Activated naive CD8-positive, alpha-beta T cell treated with anti-CD3 and anti-CD28 coated beads, Interleukin-2, amount 10 ng/mL, durations not matched to agents 7 days and 5 days (primary cell): ENCODE measurements at places on chromosomes 6 and 20. TPM values are rescaled to one million over a fixed set of nuclear protein-coding genes. Genes with fewer than 3 reads are reported as not detected.

DNA sequence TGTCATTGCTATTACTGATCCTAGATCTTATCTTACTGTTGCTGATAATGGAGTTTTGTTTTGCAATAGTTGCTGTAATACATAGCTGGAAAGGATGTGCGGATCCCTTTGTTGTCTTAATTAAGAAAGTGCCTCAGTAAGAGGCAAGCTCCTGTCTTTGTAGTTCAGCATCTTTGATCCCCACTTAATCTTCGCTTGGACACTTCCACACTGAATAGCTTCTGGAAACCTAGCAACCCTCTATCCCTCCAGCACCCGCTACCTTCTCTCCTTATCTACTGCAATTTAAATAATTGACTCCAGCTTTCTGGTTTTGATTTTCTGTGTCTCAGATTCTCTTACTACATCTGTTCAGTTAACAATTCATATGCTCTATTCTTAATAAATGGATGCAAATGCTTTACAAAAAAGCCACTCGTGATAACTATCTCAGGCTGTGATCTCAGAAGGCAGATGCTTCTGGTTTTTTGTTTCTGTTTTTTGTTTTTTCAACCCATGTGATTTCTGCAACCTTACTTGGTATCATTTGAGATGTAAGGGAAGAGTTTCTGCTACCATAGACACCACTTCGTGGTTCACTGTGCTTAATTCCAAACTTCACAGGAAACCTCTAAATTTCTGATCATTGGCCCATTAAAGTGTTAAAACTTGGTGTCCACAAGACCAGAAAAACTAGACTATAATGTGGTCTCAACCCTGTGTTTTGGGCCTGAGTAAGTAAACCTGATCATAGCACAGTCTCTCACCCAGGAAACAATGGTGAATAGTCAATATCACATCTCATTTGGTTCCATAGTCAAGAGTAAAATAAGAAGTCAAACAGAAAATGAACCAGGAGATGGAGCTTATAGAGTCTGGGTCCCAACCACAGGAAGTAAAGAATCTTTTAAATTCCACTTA, 352.1 kb upstream of the SOX4 start:
- peaks cover 2% of the 10 kb centered on the region for H3K36me3 ChIP-seq
- H3K27ac ChIP-seq = no peak overlapping the region
- H3K4me1 ChIP-seq = no peaks in the 10 kb centered on the region
- DNase-seq = no peak
- H3K4me3 ChIP-seq = no peak overlapping the region
- no peaks in the 10 kb centered on the region for H3K27me3 ChIP-seq

- H3K27me3 ChIP-seq = no peaks in the 10 kb centered on the region
- no peak for DNase-seq
- peak overlapping the region; percentile 21 for H3K4me3 ChIP-seq
- peaks cover 32% of the 10 kb centered on the region for H3K36me3 ChIP-seq
- peak overlapping the region; percentile 41 for H3K27ac ChIP-seq
Measured at GRCh38 chr6:20416567-20417345, 15.1 kb downstream of the E2F3 start.

Gene ATP6V1G2
- 5.5 TPM for total RNA-seq

DNA sequence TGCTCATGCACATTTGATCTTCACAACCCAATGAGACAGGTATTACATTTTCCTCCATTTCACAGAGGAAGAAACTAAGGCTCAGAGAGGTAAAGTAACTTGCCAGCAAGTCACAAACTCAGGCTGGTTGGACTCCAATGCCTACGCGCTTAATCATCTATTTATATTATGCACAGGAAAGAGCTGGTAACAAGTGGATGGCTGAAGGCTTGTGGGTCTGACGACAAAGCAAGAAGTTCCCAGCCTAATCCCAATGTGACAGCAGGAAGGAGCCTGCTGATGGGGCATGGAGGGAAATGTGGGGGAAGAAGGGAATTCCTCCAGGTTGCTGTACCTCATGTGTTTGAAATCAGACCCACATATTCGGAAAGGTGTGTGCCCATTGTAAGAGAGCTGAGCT, 3.9 kb downstream of the CDH22 start:
- no peaks in the 10 kb centered on the region for H3K36me3 ChIP-seq
- no peak overlapping the region for H3K4me3 ChIP-seq
- no peak overlapping the region for H3K27ac ChIP-seq
- no peak for DNase-seq

DNA sequence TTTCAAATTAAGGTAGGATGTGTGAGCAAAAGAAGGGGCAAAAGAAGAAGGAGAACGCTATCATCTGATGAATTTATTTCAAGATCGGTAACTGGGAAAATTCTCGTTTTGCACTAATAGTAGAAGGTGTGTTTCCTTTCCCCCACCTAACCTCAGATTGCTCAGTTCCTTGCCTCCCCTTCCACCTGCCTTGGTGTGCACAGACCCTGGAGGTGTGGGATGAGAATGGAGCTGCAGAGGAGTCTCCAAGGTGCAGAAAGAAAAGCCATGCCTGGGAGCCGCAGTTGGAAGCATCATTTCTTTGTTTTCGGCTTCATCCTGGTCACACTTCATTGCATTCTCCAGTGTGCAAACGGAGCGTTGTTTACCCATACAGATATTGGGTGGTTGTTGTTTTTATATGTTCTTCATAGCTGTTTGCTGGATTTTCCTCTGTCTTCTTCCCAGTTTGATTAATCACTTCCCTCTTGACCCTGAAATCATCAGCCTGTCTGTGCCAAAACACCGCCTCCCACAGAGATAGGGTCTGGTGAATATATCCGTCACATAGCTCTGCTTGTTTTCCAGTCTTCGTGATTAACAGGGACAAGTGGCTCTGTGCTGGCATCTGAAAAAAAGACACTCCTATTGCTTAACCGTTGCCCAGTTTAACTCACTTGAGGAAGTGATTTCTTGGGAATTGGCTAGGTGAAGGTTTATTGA, 40.2 kb upstream of the NEDD9 start:
- H3K4me3 ChIP-seq = no peak overlapping the region
- H3K36me3 ChIP-seq = peaks cover 40% of the 10 kb centered on the region
- DNase-seq = no peak
- no peak overlapping the region for H3K27ac ChIP-seq

DNA sequence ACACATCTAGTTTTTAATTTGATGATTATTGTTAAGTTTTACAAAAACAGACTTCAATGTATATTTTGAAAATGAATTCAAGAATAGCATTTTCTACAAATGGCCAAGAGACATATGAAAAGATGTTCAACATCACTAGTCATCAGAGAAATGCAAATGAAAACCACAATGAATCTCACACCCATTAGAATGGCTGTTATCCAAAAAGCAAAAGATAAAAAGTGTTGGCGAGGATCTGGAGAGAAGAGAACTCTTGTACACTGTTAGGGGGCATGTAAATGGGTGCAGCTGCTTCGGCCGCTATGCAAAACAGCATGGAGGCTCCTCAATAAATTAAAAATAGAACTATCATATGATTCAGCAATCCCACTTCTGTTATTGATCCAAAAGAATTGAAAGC, 185.8 kb upstream of the CCN2 start:
- peaks cover 7% of the 10 kb centered on the region for H3K27me3 ChIP-seq
- no peaks in the 10 kb centered on the region for H3K4me1 ChIP-seq
- no peaks in the 10 kb centered on the region for H3K36me3 ChIP-seq
- no peak for DNase-seq
- no peak overlapping the region for H3K4me3 ChIP-seq

- H3K27me3 ChIP-seq = no peaks in the 10 kb centered on the region
- peaks cover 10% of the 10 kb centered on the region for H3K36me3 ChIP-seq
- DNase-seq = no peak
- H3K27ac ChIP-seq = peak overlapping the region; percentile 81
- peak overlapping the region; percentile 64 for H3K4me3 ChIP-seq
Measured at GRCh38 chr6:53301801-53302537, 46.8 kb downstream of the ELOVL5 start.

DNA sequence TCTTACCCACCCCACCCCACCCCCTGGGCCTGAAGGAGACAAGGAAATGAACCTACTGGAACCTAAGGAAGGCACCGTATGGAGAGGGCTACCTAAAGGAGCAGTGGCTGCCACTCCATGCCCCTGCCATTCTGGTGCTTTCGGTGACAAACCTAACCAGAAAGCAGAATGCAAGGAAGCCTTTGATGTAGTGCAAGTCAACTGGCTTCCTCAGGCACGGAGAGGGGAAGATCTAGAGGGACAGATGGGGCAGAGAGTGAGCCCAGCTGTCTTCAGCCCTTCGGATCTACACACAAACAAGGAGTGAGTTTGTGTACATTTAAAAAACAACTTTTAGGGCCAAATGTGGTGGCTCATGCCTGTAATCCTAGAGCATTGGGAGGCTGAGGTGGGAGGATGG, 39.5 kb downstream of the PPP1R16B start:
- peak overlapping the region; percentile 71 for H3K4me3 ChIP-seq
- no peaks in the 10 kb centered on the region for H3K27me3 ChIP-seq
- peaks cover 57% of the 10 kb centered on the region for H3K4me1 ChIP-seq
- peak overlapping the region; percentile 80 for H3K27ac ChIP-seq
- no peak for DNase-seq

Gene GNMT
- 1.0 TPM for total RNA-seq

GRCh38 chr6:32317541-32317940, 54.2 kb downstream of the TSBP1 start:
- no peaks in the 10 kb centered on the region for H3K4me1 ChIP-seq
- no peak for DNase-seq
- H3K36me3 ChIP-seq = no peaks in the 10 kb centered on the region
- no peak overlapping the region for H3K27ac ChIP-seq
- H3K4me3 ChIP-seq = no peak overlapping the region

DNA sequence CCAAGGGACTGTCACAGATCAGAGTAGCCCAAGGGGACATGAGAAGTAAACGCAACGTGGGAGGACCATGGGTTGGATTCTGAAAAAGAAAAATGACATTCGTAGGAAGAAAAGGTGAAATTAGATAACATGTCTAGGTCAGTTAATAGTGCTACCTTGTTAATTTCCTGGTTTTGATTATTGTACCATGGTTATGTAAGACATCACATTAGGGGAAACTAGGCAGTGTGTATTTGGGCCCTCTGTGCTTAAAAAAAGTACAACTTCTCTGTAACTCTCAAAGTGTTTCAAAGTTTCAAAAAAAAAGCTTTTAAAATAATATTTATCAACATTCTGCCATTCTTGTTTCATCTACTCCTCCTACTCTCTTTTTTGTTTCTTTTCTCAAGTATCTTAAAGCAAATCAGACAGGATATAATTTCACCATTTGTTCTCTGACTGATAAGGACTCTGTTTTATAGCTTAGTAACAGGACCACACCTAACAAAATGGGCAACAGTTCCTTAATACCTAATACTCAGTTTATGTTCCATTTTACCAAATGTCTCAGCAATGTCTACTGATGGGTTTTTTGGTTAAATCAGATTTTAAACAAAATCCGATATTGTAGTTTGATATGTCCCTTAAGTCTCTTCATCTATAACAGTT, 97.1 kb upstream of the PLCB4 start:
- no peaks in the 10 kb centered on the region for H3K4me1 ChIP-seq
- no peak overlapping the region for H3K4me3 ChIP-seq
- no peaks in the 10 kb centered on the region for H3K36me3 ChIP-seq
- H3K27me3 ChIP-seq = no peaks in the 10 kb centered on the region
- no peak overlapping the region for H3K27ac ChIP-seq
- DNase-seq = no peak

Gene SLC2A10
- not detected for total RNA-seq

DNA sequence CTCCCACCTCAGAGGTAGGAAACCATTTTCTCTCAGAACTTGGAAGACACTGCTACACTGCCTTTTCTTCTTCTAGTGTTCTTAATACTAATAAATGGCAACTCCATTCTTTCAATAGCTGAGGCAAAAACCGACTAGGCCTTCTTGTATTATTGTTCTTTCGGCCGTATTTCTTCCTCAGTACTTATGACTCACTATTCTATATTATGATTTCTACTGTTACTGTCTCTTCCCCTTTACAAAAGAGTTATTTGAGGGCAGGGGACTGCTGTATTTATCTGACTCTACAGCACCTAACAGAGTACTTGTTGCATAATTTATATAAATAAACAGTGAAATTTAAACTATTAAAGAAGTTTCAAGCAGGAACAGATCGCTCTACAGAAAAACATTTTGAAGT, 3.1 kb downstream of the DNAAF9 start:
- H3K27ac ChIP-seq = no peak overlapping the region
- peaks cover 19% of the 10 kb centered on the region for H3K4me1 ChIP-seq
- DNase-seq = no peak
- peaks cover 5% of the 10 kb centered on the region for H3K27me3 ChIP-seq
- H3K4me3 ChIP-seq = no peak overlapping the region
- H3K36me3 ChIP-seq = no peaks in the 10 kb centered on the region

GRCh38 chr6:82144852-82145340, 102.6 kb downstream of the IBTK start:
- no peaks in the 10 kb centered on the region for H3K4me1 ChIP-seq
- H3K27me3 ChIP-seq = no peaks in the 10 kb centered on the region
- no peak for DNase-seq
- H3K36me3 ChIP-seq = no peaks in the 10 kb centered on the region
- no peak overlapping the region for H3K27ac ChIP-seq
- H3K4me3 ChIP-seq = no peak overlapping the region

GRCh38 chr20:43894491-43894890, 20.2 kb upstream of the TOX2 start:
- H3K27me3 ChIP-seq = peaks cover 29% of the 10 kb centered on the region
- H3K4me3 ChIP-seq = no peak overlapping the region
- peaks cover under 1% of the 10 kb centered on the region for H3K36me3 ChIP-seq
- H3K27ac ChIP-seq = no peak overlapping the region
- no peak for DNase-seq
- no peaks in the 10 kb centered on the region for H3K4me1 ChIP-seq

- H3K27me3 ChIP-seq = peaks cover 5% of the 10 kb centered on the region
- H3K4me1 ChIP-seq = no peaks in the 10 kb centered on the region
- no peak overlapping the region for H3K4me3 ChIP-seq
- no peak overlapping the region for H3K27ac ChIP-seq
- no peak for DNase-seq
Measured at GRCh38 chr20:2313316-2313715, 17.5 kb downstream of the TGM3 start.

DNA sequence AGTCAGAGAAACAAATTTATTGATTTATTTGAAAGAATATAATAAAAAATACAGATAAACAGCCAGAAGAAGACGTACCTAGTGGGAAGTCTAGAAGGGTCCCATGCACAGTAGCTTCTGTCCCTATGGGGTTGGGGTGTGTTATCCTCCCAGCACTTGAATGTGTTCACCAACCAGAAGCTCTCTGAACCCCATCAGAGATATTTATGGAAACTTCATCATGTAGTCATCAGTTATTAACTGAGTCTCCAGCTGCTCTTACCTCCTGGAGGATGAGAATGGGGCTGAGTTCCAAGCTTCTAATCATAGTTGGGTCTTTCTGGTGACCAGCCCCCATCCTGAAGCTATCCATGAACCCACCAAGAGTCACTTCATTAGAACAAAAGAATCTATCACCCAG, 15.4 kb upstream of the USP45 start:
- peaks cover 16% of the 10 kb centered on the region for H3K36me3 ChIP-seq
- no peaks in the 10 kb centered on the region for H3K4me1 ChIP-seq
- H3K4me3 ChIP-seq = no peak overlapping the region
- no peaks in the 10 kb centered on the region for H3K27me3 ChIP-seq
- DNase-seq = no peak

DNA sequence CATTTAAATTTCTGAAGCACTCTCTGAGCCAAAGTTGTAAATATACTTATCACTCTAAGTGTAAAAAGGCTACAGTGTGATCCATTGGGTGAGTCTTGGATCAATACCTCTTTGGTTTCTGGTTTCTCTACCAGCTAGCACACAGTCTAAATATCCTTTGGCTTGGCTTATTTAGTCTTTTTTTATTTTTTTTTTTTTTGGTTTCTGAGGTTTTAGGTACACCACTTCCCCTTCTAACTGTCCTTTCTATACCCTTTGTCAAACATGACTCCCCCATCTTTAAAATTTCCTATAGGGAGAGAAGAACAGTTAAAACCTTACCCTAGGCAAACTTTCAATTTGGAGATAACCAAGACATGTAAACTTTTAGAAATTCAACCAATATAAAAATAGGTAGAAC, 379.0 kb downstream of the PHF3 start:
- H3K27me3 ChIP-seq = peaks cover 2% of the 10 kb centered on the region
- DNase-seq = no peak
- no peak overlapping the region for H3K4me3 ChIP-seq
- peaks cover 1% of the 10 kb centered on the region for H3K4me1 ChIP-seq

Gene CCR6
- 3.0 TPM for total RNA-seq
